Stimulated activated CD4-positive, alpha-beta T cell treated with anti-CD3 and anti-CD28 coated beads, Interleukin-4, amount 100 ng/mL, for 1 hour (primary cell): ENCODE measurements at places on chromosomes 12 and 14.

- no peak for DNase-seq
Measured at GRCh38 chr12:116713527-116713926, 24.3 kb downstream of the SPRING1 start.

GRCh38 chr14:99537399-99537798 lies 56.2 kb downstream of the CCNK start:
- DNase-seq: no peak

- DNase-seq: no peak
Measured at GRCh38 chr12:111981987-111982386, 31.0 kb downstream of the TMEM116 start.

DNA sequence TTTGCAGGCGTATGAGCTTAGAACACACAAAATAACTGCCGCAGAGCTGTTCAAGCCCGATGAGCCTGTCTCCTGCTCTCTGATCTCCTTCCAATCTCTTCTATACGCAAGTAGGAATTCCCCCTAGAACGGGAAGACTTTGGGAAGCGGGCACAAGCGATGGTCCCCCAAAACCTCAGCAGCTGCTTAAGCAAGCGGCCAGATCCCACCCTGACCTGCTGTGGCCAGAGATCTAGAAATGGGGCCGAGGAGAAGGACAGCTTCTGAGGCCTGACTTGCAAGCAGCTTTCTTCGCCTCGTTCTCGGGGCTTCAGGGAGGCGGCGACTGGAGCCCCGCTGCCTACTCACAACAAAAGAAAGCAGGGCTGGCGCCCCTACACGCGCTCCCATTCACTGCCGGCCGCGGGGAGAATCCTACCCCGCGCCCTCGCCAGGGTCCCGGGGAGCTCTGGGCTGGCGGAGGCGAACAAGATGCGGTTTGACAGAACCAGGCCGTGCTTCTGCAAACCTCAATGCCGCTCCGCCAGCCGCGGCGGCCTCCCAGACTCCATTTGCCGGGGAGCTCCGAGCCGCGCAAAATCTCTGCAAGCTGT lies 922 bp downstream of the TBX5 start:
- DNase-seq: no peak

DNA sequence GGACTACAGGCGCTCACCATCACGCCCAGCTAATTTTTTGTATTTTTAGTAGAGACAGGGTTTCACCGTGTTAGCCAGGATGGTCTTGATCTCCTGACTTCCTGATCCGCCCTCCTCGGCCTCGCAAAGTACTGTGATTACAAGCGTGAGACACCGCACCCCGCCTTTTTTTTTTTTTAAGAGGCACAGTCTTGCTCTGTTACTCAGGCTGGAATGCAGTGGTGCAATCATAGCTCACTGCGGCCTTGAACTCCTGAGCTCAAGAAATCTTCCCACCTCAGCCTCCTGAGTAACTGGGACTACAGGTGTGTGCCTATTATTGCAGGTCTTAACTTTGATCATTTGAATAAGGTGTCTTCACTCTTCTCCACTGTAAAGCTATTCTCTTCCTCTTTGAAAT lies 5.3 kb upstream of the GLTP start:
- DNase-seq: no peak

DNA sequence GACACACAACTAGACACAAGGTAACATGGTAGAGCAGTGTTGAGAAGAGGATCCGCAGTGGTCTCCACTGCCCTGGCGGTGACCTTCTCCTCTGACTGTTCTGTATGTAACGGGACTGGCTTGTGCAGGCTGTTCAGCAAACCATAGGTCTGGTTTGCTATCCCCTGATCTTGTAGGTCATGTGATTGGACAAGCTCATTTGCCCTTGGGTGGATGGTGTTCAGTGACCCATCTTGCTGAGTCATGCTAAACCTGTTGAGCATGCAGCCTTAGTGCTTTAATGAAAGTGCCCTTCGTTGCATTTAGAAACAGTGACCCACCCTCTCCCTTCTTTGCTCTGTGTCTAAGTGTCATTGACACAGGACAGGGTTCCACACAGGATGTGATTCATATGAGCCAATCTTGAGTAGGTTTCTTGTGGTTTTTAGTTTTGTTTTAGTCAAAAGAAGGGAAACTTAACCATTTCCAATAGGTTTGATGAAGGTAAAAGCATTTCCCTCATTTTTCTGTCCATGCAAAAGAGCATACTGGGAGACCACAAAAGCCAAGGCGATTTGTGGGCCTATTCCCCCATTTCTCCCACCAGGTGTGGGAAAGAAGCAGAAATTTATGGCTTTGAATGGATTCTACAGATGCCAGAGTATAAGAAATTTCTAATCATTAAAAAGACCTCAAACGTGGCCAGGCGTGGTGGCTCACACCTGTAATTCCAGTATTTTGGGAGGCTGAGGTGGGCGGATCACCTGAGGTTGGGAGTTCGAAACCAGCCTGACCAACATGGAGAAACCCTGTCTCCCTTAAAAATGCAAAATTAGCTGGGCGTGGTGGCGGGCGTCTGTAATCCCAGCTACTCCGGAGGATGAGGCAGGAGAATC lies 32.6 kb upstream of the HIF1A start:
- DNase-seq: peak; percentile 19

GRCh38 chr12:55549302-55549701 lies at the start of gene OR6C4:
Gene OR6C4, plus strand, starts transcription at chr12:55549602. Its CDS starts 1,625 bp downstream, at chr12:55551227.
- DNase-seq: no peak

DNA sequence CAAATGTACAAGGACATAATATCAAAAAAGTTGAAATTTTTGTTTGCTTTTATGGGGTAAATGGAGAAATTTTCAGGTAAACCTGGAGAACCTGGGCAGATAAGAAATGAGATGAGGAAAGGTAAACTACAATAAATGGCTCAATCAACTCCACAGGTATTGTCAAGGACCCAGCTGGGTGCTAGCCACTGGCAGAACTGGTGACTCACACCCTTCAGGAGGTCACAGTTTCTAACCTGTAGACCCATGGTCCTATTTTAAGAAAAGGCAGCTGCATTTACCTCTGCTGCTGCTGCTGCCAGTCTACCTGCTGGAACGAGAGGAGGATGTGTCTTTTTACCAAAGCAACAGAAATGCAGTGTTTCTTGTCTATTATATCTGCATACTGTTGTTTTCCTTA lies 226.6 kb downstream of the ALG10B start:
- no peak for DNase-seq

DNA sequence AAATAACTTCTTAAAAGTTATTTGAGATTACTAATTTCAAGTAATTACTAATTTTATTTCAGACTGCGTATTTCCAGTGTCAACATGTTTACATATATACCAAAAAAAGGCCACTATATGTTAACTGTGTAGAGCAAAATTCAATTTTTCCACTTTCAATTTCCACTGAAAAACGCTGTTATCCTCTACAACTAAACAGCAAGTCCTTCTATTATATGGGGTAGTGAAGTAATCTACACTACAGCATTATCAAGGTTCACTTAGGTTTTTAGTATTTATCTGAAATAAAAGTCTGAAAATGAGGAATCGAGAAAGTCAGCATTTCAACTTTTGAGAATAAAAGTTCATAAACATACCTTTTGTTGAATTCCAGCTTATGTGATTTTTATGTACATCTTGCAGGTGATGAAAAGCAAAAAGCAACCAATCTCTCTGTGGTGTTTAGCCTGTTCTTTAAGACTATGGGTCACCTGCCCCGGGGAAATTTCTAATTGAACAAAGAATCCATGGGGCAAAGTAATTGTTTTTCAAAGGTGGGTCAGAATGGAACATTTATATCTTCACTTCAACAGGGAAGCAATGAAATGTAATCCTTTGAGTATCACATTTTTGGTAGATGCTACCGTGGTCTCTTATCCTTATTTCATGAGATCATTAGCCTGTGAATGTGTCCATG lies 3.3 kb downstream of the BTG1 start:
- DNase-seq: no peak

GRCh38 chr12:52043386-52044212 lies 7.6 kb upstream of the NR4A1 start:
- no peak for DNase-seq

DNA sequence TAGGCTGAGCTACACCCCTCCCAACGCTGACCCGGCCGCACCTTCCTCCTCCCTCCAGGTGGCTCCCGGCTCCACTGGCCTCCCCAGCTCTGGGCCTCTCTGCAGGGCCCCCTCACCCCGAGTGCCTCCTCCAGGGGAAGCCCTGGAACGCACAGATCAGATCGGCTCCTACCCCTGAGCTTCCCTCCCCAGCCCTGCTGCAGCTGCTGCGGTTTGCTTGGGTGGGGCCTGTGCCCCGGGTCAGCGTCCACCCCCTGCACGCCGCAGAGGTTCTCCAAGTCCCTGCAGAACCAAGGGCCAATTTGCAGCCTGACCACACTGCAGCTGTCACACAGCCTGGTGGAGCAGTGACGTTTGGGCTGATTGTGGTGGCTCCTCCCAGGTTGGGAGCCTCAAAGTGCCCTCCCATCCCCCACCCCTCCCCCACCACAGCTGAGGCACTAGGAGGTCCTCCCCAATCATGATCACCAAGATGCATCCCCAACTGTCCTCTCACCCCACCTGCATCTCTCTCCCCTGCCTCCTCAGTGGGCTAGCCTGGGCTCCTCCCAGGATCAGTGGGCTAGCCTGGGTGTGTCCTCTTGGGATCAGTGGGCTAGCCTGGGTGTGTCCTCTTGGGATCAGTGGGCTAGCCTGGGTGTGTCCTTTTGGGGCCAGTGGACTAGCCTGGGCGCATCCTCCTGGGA lies 12.8 kb upstream of the FBRSL1 start:
- no peak for DNase-seq

DNA sequence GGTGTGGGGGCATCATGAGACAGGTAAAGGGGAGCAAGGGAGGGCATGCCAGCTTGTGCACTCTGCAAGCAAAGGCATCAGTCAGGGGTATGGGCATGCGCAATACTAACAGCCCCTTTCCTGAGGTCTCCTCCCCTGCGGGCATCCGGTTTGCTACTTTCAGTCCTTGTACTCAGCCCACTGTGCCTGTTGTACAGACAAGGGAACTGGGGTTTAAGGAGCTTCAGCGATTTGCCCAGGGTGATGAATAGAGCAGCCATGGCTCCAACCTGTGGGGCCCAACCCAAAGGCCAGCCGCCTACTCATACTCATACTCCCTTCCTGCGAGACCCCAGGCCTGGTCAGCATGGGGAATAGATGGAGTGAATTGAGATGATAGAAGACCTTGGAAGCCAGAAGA lies 66.7 kb downstream of the GALNT16 start:
- DNase-seq: no peak

- no peak for DNase-seq
Measured at GRCh38 chr12:121796855-121797751, 3.6 kb upstream of the RHOF start.

GRCh38 chr12:91640021-91640420 lies 457.4 kb upstream of the DCN start:
- DNase-seq: no peak

- no peak for DNase-seq
Measured at GRCh38 chr14:78605025-78605762, 435.0 kb downstream of the NRXN3 start.

- DNase-seq: no peak
Measured at GRCh38 chr14:70987041-70987440, 79.8 kb downstream of the PCNX1 start.

DNA sequence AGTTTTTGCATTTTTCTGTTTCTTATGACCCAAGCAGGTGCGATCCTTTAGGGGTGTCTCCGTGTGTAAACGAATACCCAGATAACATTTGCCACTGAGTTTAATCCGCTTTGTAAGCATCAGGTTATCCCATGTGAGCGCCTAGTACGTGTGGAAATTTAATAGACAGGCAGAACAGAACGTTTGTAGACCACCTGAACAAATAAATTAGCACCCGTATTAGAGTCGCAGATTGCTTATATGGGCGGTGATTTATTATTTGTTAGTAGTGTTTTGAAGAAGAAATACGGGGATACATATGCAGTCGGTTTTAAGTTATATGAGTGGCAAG lies 325 bp downstream of the C12orf60 start:
- DNase-seq: no peak

GRCh38 chr12:31267966-31268365 lies 58.0 kb downstream of the SINHCAF start:
- no peak for DNase-seq

DNA sequence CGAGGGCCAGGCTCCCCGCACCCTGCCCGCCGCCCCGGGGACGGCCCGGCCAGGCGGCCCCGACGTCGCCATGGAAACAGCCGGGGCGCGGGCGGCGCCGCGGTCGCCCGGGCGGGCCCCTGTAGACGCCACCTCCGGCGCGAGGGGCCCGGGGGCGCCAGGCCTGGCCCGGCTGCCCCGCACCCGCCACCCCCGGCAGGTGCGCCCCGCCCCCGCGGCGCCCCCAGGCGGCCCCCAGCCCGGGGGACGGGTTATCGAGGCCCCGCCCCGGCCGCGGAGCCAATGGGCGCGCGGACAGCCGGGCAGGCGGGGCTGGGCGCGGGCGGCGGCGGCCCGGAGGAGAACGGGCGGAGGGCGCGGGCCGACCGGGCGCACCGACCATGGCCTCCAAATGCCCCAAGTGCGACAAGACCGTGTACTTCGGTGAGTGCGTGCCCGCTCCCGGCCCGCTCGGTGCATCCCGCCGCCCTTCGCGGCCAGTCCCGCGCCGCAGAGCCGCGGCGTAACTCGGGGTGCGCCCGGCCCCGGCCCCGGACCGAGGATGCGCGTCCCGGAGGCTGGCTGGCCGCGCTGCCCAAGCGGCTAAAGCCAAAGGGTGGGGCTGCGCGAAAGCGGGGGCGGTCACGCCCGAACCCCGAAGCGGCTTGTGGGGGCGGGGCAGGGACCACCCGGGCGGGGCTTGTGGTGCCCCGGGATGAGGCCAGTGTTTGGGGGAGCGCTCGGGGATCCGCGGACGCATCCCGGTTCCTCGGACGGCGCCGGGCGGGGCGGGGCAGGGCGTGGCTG lies at the start of gene CRIP2:
Gene CRIP2, plus strand, starts transcription at position 339 of the 786 bp plus-strand sequence. Its CDS starts 42 bp downstream, at position 381.
- peak; percentile 43 for DNase-seq

- peak; percentile 18 for DNase-seq
Measured at GRCh38 chr14:70188659-70189455, at the start of gene SLC8A3. Gene SLC8A3, minus strand, starts transcription at chr14:70188951. Its CDS starts 20,529 bp downstream, at chr14:70168422.

DNA sequence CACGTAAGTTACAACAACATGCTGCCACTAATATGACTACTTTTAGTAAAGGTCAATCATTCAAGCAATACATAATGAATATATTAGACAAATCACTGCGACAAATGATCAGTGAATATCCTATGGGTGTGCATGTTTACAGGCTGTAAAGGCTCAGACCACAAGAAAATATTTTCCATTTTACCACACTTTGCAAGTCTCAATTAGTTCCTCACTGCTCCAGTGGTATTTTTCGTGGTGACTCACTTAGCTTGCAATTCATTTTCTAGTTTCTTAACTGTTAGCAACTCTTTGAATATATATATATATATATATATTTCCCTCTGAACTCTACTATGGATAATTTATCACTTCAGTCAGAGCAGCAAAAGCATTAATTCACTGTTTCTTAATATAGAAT lies 96.9 kb downstream of the EML5 start:
- DNase-seq: no peak

GRCh38 chr14:56463271-56463890 lies 116.2 kb upstream of the TMEM260 start:
- no peak for DNase-seq

- no peak for DNase-seq
Measured at GRCh38 chr12:26090836-26091510, 33.9 kb downstream of the BHLHE41 start.
